ENCODE measurements at places on chromosomes 13 and 19.

- no peak for DNase-seq
These were observed 25.5 kb downstream of the FAM187B start for GRCh38 chr19:35202722-35203688.

DNA sequence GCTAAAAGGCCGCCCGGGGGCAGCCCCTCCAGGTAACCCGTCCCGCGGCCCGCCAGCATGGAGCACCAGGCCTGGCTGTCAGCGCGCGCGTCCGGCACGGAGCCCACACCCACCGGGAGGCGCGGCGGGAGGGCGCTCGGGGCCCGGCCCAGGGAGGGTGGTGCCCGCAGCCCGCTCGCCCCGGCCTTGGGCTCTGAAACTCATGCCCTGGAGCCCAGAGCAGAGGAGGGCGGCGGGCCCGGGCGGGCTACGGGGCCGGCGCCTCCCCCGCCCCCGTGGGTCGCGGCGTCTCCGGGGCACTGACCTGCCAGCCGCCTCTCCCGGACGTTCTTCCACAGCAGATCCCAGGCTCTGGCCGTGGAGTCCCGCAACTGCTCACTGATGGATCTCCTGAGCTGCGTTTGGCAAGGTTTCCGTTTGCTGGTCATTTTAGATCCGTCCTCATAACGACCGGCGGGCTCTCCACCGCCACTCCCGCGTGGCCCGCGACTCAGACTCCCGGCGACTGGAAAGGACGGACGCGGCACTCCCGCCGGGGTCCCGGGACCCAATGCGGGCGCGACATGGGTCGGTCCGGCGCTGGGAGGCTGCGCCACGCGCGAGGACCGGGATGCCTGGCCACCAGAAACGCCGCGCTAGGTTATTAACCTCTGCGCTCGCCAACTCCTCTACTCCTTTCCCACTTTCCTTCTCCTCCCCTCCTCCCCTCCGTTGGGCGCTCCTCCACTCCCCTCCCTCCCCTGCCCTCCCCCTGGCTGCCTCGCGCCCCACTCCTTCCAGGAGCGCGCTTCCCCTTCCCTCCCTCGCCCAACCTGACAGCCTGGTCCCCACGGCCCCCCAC is 64.7 kb upstream of the STARD13 start:
- no peak for DNase-seq

DNA sequence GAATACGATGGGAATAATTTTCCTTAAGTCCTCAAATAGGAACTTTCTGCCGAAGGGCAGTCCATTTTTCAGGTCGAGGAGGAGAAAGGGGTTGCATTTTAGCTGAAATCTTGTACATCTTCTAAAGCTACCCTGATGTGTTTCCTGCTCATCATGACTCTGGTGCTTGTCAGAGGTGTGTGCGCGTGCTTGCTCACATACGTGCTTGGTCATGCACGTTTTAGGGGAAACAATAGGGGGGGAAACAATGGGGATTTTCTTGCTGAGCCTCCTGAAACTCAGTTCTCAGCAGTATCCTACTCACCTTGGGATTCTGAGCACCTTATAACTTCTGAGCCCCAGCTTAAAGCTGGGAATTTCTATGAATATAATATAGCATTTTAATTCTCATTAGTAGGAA is 44.7 kb downstream of the TM9SF2 start:
- no peak for DNase-seq

DNA sequence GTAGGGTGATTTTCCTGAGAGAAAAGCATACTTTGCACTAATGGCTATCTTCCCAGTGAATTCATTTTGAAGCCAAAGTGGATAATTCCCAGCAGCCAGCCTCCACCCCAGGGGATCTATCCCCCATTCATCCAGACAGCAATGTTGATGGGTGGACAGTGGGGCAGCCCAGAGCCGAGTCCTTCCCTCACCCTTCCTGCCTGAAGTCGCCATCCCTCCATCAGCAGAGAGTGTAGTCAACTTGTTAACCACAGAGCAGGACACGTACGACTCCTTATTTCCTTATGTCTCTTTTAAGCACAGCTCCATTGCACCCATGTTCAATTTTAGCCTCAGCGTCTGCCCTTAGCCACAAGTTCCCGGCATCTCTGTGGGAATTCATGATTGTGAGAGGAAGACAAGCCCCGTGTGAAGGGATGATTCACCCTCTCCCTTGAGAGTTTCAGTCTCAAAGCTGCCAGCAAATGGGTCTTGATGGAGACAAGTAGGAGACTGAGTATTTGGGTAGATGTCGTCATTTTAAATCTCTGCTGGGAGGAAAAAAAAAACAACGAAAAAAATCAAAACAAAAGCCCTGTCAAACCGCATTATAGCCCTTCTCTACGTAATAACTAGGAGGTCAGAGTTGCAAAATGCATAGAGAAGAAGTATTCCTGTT is 58.3 kb upstream of the MEDAG start:
- no peak for DNase-seq

DNA sequence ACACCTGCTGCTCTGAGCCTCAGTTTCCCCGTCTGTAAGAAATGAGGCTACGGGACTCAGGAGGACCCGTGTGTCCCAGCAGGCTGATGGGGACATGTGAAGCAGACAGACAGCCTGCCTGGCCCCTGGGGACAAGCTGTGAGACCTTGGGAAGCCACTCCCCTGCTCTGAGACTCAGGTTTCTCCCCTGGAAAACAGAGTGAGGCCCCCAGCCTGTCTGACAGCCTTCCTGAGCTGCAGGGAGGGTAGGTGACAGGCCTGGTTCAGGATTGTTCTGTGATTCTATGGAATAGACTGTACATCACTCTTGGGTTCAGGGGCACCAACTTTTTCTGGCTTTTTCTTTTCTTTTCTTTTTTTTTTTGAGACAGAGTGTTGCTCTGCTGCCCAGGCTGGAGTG is 2.9 kb upstream of the NTF4 start:
- DNase-seq = no peak

DNA sequence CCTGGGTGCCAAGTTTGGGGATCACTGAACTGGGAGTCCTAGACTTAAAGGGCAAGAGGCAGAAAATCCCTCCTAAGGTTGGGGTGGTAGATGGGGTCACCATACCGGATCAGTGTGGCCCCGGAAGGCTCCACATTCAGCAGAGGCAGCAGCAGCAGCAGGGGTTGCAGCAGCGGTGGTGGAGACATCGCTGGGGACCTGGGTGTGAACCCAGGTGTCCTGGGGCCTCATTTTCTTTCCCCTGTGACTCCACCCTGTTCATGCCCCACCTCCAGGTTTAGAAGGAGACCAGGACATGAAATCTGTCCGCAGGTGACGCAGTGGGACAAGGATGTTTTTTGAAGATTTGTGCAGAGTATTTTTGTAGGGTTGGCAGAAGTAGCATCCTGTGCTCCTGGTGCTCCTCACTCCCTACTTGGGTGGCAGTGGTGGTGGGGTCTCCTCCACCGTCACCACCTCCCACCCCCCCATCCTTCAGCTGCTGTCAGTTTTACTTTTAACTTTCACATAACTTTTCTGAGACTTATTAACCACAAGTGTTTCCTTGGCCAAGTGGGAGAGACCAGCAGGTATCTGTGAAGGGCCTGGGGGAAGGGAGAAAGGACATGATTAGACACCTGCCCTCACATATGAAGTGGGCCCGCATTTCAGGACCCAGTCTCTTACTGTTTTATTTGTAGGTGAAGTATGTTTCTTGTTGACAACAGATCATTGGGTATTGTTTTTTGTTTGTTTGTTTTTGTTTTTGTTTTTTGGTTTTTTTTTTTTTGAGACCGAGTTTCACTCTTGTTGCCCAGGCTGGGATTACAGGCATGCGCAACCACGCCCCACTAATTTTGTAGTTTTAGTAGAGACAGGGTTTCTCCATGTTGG is at the start of gene NAPSA:
NAPSA (minus strand) TSS at position 206 of the 873 bp plus-strand sequence; CDS start at position 188, 18 bp downstream.
- no peak for DNase-seq

DNA sequence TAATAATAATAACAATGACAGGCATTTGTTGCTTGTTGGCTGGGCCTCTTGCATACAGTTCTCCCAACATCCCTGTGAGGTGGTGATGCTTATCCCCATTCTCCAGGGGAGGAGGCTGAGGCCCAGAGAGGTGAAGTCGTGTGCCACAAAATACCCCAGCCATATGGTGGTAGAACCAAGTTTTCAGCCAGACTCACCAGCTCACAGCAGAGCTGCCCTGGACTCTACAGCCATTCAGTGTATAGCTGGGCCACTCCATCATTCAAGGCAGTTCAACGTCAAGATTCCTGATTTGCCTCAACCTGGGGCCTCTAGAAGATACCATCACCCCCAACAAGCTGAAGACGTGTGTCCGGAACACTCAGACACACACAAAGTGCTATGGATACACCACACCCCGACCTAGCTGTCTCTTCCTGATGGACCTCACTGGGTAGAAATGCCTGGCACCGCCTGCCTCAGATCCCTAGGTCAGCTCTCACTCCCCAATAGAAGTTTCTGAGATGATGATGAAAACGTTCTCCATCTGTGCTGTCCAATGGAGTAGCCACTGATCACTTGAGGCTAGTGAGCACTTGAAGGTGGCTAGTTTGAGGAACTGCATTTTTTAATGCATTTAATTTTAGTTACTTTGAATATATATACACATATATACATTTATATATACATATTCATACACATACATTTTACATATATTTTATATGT is 4.3 kb upstream of the CEACAM19 start:
- DNase-seq = no peak

DNA sequence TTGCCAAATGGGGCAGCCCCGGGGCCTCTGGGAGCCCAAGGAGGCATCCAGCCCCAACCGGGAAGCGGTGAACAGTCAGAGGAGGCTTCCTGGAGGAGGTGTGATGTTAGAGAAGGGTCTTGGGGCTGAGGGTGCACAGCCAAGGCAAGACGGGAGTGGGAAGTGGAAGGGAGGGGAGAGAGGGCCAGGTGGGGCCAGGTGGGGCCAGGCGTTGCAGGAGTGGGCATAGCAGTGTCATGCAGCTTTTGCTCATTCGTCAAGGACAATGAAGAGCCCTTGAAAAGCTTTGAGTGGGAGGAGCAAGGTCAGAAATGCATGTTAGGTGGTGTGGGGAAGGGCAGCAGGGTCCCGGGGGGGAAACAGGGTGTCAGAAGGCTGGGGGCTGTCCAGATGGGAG is 1.8 kb downstream of the FBN3 start:
- no peak for DNase-seq

GRCh38 chr19:2982561-2982960 is 5.2 kb downstream of the TLE6 start:
- DNase-seq = no peak

DNA sequence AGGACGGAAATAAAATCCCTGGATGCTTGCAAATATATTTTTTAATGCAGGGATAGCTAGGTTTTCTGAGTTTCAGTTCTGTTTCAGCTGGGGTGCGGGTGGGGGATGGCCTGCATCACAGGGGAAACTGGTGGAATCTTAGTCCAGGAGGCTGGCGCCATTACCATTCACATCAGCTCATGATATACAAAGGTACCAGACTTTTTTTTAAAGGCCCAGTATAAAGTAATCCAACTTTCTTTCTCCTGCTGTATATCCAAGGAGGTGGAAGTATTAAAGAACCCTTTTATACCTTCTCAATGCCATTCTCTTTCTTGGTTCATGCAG is 343.8 kb downstream of the KCNRG start:
- no peak for DNase-seq

- no peak for DNase-seq
These were observed 856.7 kb upstream of the SLITRK1 start for GRCh38 chr13:84739021-84739420.

- no peak for DNase-seq
These were observed 12.5 kb downstream of the DOCK9 start for GRCh38 chr13:98965325-98965724.

GRCh38 chr19:48186541-48186991 is 16.1 kb downstream of the ZSWIM9 start:
- DNase-seq = no peak

- no peak for DNase-seq
These were observed 33.4 kb downstream of the RFX2 start for GRCh38 chr19:6076675-6077463.

- no peak for DNase-seq
These were observed 910 bp downstream of the PDE4C start for GRCh38 chr19:18225355-18225701.

DNA sequence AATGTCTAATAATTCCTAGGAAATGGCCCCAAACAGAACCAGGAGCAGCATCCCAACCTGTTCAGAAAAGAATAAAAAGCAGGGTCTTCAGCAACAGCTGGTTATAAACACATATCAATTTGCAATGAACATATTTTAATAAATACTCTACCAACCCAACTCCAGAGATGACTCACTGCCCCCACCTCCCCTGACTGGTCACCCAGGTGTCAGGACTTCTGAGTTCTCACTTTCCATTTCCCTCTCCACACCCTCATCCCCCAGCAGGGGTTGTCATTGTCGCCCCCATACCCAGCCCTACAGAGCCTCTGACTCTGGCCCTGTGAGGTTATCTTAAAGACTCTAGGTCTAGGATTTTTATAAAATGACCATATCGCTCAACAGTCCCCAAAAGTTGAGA is 6.9 kb downstream of the SERPINE3 start:
- no peak for DNase-seq

- DNase-seq = no peak
These were observed 294.2 kb downstream of the PCDH17 start for GRCh38 chr13:57925751-57926150.

DNA sequence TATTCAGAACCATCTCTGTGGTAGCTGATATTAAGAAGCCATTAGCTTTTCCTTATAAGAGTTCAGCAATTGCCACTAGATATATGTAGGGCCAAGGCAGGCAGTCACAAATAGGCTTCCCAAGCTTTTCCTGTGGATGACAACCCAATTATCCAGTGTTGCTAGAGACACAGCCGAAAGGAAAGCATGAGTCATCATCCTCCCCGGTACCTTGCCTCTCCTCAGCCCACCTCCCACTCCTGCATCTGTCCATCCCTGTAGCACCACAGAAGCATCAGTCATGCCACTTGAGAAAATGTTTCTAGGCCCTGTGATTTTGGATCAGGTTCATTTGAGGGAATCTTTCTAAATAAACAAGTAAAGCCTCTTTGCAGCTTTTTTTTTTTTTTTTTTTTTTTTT is 204.3 kb downstream of the DNAJC15 start:
- DNase-seq = no peak

DNA sequence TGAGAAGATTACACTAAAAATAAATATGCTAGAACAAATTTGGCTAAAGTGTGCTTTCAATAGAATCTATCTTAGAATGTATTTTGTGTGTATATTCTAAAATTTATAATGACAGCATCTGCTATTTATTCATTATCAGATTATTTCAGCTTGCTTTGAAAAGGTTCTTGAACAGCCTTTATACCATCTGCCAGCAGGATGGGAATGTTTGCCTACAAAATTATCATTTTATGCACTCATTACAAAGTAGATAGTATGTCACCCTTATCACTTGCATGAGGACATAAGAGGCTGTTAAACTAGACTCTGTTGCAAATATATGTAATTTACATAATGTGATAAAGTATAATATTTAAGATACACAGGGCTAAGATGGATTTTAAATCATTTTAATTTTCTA is 1286.9 kb upstream of the PCDH20 start:
- DNase-seq = no peak

DNA sequence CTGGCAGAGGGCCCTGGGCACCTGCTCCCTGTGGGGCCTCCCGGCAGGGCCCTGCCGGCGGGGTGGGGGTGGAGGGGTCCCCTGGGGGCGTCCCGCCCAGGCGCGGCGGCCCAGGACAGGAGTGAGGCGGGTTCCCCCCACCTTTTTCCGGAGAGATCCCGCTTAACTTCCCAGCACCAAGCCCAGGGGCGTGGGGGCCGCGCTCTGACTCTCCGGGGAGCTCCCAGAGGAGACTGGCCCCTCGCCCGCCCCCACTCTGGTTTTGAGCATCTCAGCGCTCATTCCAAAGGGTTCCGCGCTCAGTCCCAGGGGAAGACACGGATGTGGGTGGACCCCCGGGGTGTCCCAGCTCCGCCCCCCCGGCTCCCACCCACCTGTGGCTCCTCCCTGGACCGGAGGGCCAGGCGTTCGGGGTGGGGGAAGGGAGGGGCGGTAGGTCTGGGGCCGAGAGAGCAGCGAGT is 476 bp downstream of the C2CD4C start:
- peak; percentile 43 for DNase-seq

- no peak for DNase-seq
These were observed 759 bp downstream of the RB1 start for GRCh38 chr13:48304143-48304876.

All from RWPE2 (cell line).